ENCODE measurements at places on chromosomes 3 and 15. TPM values are rescaled to one million over a fixed set of nuclear protein-coding genes. Genes with fewer than 3 reads are reported as not detected.

Gene CLDN16
- total RNA-seq: not detected

Gene PDCD6IP
- total RNA-seq: 106 TPM

Gene NOX5
- not detected for total RNA-seq

Gene SLC12A1
- not detected for total RNA-seq

Gene BSN
- under 0.01 TPM for total RNA-seq

Gene CCDC54
- total RNA-seq: not detected

Gene MCF2L2
- 0.26 TPM for total RNA-seq

Gene GOLGA6L26
- total RNA-seq: not detected

Gene HTR3E
- not detected for total RNA-seq

Gene XCR1
- total RNA-seq: not detected

Gene EOGT
- total RNA-seq: 41.3 TPM

Gene AHSG
- under 0.01 TPM for total RNA-seq

Gene THAP10
- total RNA-seq: 1.4 TPM

Gene CACNA1D
- not detected for total RNA-seq

Gene C3orf18
- total RNA-seq: 1.9 TPM

Gene GOLGA8S
- 0.13 TPM for total RNA-seq

Gene TRH
- total RNA-seq: not detected

Gene POPDC2
- total RNA-seq: 0.76 TPM

Gene WHAMM
- 4.4 TPM for total RNA-seq

Gene PHC3
- 16.8 TPM for total RNA-seq

Gene GATA2
- 6.7 TPM for total RNA-seq

Gene MELTF
- total RNA-seq: 1.9 TPM

Gene P2RY14
- not detected for total RNA-seq

Gene NPAP1
- total RNA-seq: not detected

Gene CFAP100
- not detected for total RNA-seq

Gene CDHR4
- not detected for total RNA-seq

Gene MNS1
- 0.13 TPM for total RNA-seq

Gene NDUFB5
- 81.6 TPM for total RNA-seq

Gene DCBLD2
- total RNA-seq: 19.4 TPM

Gene CHRNB4
- total RNA-seq: not detected

Gene ALS2CL
- 5.4 TPM for total RNA-seq

Gene SCAMP5
- 18.1 TPM for total RNA-seq

Gene ABCC5
- total RNA-seq: 10.1 TPM

Gene PARP9
- total RNA-seq: 13.6 TPM

Gene ABHD14A
- total RNA-seq: 5.3 TPM

Gene HIGD2B
- not detected for total RNA-seq

Gene MUC13
- total RNA-seq: not detected

Gene C3orf22
- not detected for total RNA-seq

Gene TM6SF1
- total RNA-seq: 34.4 TPM

Gene SLC6A1
- total RNA-seq: not detected

Gene PIGZ
- total RNA-seq: 4.6 TPM

Gene ALPK3
- total RNA-seq: 19.5 TPM

Gene CAMK2N2
- total RNA-seq: not detected

Gene C3orf20
- total RNA-seq: not detected

Gene MAPK6
- total RNA-seq: 32.7 TPM

Gene FAM107A
- 0.76 TPM for total RNA-seq

Gene PEX5L
- total RNA-seq: not detected

Gene NR2F2
- total RNA-seq: 33.5 TPM

Gene SNTN
- total RNA-seq: not detected

Gene ZSCAN2
- 15.7 TPM for total RNA-seq

Gene GOLGA8T
- total RNA-seq: under 0.01 TPM

Gene LAMB2
- total RNA-seq: 657 TPM

Gene ADAMTS7
- total RNA-seq: 8.1 TPM

Gene DPPA2
- not detected for total RNA-seq

Gene NECTIN3
- total RNA-seq: 35.7 TPM

Gene PLA2G4E
- not detected for total RNA-seq

Gene ESYT3
- not detected for total RNA-seq

Gene VPS13C
- 103 TPM for total RNA-seq
